ENCODE measurements at places on chromosomes 16 and 17. TPM values are rescaled to one million over a fixed set of nuclear protein-coding genes. Genes with fewer than 3 reads are reported as not detected.

GRCh38 chr17:47905221-47905733 is 9.2 kb downstream of the SP2 start:
- no peak for DNase-seq

- no peak for DNase-seq
Observed at GRCh38 chr17:42191275-42191608, 3.1 kb downstream of the GHDC start.

KRT28 gene
- 17.7 TPM for total RNA-seq

DNA sequence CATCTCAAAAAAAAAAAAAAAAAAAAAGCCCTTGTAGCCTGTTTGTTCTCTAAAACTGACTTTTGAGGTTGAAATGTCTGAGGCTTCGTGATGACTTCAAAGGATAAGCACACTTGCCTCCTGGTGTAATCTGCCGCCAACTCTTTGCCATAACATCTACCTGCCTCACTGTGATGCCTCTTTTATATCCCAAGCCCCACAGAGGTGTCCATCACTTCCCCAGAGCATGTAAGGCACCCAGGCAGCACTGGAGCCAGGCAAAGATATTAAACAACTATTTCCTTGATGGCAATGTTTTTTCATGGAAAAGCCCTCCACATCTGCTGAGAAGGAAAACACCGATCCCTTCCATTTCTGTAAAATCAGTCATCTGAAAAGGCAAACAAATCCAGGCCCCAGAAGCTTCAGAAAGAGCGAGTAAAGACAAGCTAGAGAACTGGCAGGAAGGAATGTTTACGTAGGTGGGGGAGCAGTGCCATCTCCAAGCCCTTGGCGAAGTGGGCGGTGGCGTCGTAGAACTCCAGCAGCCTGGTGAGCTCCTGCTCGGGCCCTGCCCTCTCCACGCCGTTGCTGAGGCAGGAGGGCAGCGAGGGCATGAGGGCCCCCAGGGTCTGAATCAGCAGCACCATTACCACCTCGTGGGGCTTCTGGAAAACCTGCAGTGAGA is 28.6 kb downstream of the COG7 start:
- DNase-seq, result peak; percentile 69

CA5A gene
- not detected for total RNA-seq

SLC25A19 gene
- total RNA-seq, result 14.4 TPM

- DNase-seq, result no peak
Observed at GRCh38 chr16:85210423-85211169, 98.3 kb upstream of the CIBAR2 start.

TBX4 gene
- total RNA-seq, result 0.56 TPM

PRDM7 gene
- total RNA-seq, result not detected

DNA sequence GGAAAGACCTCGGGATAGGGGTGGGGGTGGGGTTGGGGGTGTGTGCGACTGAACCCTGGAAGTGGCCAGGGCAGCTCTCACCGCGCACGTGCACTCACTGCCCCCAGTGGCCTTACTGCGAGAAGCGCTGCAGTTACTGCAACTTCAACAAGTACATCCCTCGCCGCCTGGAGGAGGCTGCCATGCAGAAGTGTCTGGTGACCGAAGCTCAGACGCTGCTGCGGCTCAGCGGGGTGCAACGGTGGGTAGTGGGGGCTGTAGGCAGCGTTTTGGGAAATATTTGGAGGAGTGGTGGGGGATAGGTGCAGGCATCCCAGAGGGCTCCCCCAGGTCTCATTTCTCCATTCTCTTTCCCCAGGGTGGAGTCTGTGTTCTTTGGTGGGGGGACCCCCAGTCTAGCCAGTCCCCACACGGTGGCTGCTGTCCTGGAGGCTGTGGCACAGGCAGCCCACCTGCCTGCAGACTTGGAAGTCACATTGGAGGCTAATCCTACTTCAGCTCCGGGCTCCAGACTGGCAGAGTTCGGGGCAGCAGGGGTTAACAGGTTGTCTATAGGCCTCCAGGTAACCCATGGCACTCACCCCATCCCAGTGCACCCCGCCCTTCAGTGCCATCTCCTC is 972 bp downstream of the RSAD1 start:
- no peak for DNase-seq

CAMKK1 gene
- total RNA-seq, result 17.3 TPM

- no peak for DNase-seq
Observed at GRCh38 chr17:42680331-42680808, 1.3 kb downstream of the CCR10 start.

- no peak for DNase-seq
Observed at GRCh38 chr16:69413045-69413664, 11.3 kb upstream of the CYB5B start.

GRCh38 chr17:5618476-5618875 is 34.2 kb upstream of the NLRP1 start:
- no peak for DNase-seq

DNA sequence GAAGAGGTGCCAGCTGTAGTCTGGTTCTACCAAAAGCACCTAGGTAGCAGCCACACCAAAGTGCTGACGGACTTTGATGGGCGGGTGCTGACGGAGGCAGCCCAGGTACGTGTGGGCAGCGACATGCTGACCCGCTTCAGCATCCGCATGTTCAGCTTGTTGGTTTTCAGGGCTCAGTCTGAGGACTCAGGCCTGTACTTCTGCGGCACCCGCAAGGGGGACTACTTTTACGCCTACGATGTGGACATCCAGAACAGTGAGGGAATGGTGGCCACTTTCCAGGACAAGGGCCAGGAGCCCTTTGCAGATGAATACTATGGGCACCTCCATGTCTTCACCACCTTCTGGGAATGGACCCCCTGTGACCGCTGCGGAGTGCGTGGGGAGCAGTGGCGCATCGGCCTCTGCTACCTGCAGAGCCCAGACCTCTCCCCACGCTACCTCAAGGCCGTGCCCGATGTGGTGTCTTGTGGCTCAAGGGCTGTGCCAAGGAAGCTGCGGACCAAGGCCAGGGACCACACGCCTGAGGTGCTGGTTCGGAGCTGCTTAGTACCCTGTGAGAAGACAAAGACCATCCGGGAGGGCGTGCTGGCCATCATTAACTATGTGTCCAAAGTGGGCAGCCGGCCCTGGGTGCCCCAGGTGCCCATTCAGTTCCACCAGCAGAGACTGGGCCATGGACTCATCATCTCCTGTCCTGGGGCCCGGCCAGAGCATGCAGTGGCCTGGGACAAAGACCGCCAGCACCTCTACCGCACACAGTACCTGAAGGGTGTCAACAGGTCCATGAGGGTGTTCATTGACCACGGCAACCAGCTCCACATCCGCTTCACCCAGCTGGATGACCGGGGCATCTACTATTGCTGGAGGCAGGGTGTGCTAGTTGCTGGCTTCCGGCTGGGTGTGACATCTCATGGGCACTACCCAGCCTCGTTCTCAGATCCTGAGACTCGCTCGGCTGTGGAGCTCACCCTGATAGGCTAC is 5.0 kb upstream of the EFTUD2 start:
- DNase-seq, result peak; percentile 49
